ENCODE measurements at places on chromosomes 6 and 20.

DNA sequence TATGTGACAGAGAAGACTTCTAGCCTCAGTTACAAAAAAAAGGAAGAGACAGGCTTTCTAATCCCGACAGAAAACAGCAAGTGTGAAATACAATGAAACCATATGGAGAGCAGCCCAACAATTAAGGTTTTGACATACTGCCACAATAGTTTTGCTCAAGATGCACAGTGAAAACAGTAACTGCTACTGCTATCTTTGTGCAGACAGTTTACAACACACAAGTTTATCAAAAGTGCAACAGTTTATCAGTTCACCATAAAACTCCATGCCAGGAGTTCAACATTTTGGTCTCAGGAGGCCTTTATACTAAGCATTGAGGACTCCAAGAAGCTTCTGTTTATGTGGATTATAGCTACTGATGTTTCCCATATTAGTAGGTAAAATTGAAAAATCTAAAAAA lies 37.6 kb downstream of the GOPC start:
- DNase-seq = no peak

GRCh38 chr6:121951918-121952379 lies 447.5 kb upstream of the HSF2 start:
- DNase-seq = no peak

GRCh38 chr6:101404775-101405174 lies 11.3 kb downstream of the GRIK2 start:
- no peak for DNase-seq

GRCh38 chr6:158714706-158715105 lies 64.9 kb downstream of the SYTL3 start:
- DNase-seq = no peak

DNA sequence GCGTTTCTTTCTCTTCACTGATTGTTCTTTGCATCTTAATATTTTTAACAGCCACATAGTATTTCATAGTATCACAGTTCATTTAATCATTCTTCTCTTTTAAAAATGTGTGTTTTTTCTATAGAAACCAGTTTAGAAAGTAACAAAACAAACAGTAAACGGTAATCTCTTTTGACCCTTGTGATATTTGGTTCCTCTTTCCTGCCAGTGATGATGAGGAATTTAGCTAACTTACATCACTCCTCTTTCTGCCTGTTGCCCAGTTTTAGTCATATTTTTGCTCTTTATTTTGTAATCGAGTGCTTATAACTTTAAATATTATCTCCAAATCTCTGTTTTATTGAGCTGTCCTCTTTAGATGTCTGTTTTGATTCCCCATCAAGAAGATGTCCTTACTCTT lies 38.1 kb upstream of the ZBTB24 start:
- DNase-seq = no peak

DNA sequence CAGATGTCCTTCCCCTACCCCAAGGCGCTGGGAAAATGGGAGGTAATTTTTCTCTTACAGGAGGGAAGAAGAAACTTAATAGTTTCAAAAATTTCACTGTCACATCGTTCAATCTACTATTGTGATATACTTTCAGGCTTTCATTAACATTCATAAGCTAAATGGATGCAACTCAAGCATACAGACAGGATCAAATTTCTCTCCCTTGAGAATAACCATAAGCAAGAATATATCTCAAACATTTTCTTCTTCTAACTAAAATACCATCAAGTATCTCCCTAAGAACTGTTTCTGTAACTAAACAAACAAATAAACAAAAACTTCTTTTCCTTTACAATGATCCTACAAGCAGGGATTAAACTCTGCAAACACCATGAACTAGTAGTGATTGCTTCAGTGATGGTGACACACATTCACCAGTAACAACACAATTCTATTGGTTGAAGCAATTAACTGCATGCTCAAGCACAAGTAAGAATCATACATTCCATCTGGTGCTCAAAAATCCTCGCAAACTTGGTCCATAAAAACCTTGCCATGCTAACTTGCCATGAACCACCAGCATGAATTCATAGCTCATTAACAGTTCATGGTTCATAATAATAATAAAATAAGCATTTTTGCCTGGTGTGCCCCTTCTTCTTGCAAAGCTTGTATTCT lies 183.8 kb downstream of the PTPRK start:
- DNase-seq = no peak

- DNase-seq = no peak
These were observed 222.9 kb downstream of the SLC24A3 start for GRCh38 chr20:19435316-19435715.

GRCh38 chr6:117326396-117326795 lies 61.0 kb downstream of the VGLL2 start:
- no peak for DNase-seq

DNA sequence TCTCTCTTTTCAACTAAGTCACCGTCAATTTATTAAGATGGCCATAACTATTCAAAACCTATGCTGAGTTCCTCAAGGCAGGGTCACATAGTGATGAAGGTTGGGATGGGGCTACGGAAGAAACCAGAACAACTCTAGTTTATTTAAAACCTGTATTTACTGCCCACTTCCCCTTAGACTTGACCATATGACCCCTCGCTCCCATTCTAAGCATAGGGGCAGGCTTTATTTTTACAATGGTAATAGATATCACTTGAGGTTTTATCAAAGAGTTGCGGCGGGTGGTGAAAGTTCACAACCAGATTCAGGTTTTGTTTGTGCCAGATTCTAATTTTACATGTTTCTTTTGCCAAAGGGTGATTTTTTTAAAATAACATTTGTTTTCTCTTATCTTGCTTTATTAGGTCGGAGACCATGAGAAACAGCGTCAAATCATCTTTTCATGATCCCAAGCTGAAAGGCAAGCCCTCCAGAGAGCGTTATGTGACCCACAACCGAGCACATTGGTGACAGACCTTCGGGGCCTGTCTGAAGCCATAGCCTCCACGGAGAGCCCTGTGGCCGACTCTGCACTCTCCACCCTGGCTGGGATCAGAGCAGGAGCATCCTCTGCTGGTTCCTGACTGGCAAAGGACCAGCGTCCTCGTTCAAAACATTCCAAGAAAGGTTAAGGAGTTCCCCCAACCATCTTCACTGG lies 5.5 kb downstream of the EDN1 start:
- no peak for DNase-seq

DNA sequence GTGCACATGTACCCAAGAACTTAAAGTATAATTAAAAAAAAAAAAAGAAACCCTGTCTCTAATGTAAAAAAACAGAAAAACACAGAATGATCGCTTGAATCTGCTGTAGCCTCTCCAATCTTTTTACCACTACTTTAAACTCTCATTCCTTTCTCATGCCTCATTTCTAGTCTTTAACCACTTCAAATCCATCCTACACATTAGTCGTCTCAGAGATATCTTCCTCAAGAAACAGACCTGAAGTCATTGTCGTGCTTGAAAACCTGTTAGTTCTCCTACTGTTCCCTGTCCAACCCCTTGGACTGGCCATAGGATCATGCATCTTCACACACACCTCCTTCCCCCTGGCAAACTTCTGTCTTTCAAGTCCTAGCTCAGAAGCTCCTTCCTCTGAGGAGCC lies 112.1 kb upstream of the BCLAF1 start:
- no peak for DNase-seq

DNA sequence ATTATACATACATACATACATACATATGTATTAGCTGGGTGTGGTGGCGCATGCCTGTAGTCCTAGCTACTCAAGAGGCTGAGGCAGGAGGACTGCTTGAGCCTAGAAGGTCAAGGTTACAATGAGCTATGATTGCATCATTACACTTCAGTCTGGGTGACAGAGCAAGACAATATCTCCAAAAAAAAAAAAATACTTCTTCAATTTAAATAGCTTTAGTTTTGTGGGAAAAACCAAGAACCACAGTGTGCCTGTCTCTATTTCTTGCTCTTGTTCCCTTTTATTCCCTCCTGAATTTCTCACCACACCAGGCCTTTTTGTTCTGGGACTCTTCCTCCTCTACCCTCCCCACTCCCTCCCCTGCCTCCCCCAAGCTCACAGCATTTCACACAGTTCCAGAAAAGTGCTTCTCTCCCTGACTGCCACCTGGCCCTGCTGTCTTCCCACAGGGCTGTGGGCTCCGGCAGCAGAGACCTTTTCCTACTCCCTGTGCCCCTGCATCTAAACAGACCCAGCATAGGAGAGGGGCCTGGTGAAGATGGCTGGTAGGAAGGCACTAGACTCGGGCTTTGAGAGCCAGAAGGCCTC lies 1.3 kb downstream of the C20orf203 start:
- peak; percentile 37 for DNase-seq

DNA sequence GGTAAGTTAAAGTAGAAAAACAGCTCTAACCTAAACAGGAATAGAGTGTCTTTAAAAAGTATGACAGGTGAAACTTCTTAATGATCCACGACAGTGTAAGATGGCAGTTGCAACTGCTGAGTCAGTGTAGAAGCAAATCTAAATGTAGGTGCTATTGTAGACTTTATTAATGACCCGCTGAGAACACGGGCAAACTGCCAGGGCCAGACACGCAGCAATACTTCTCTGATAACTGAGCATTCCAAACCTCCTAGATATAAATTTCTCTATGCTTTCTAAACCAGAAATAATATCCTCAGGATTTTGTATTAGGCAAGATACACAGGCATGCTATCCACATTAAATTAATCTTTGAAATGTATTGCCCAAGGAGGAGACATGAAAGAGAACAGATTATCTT lies 1076.4 kb downstream of the HACE1 start:
- peak; percentile 67 for DNase-seq

Measured in NCI-H510A treated with DMSO at 0.1 percent for 48 hours (cell line).